ENCODE measurements at places on chromosomes 16 and 17.
A peak's percentile ranks its signal among the peaks of the same experiment; 100 is the strongest.

GRCh38 chr16:68972720-68973119 is 129.4 kb downstream of the TANGO6 start:
- no peak for DNase-seq

GRCh38 chr16:19289811-19290485 is 4.4 kb downstream of the CLEC19A start:
- no peak for DNase-seq

DNA sequence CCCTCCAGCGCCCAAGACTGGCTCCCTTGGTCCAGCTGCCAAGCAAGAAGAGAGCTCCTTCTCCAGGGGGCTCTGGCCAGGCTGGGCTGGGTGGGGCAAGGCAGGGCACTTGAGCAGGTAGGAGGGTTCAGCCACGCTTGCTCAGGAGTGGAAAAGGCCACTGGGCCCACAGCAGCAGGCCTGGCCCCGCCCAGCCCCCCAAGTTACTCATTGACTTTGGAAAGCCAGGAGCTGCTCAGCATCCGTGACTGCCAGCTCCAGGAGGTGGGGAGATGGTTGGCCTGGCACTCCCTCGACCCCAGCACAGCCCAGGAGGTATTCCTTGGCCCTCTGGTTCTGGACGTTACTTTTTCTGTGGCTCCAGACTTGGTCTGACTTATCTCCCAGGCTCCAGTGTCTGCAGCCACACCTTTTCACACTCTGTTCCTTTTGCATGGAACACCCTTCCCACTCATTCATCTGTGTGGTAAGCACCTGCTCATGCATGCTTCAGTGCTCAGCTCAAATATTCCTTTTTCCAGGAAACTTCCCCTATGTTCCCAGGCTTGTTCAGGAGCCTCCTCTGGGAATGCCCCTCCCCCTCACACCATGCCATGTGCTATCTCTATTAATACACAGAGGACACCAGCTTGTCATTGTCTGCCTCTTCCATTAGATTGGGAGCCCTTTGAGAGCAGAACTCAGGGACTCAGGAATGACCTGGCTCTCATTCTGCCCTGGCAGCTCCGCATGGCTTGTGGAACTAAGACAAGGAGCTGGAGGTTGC is at the start of gene CDH16:
TSS of gene CDH16 (minus strand) at position 83 of the 766 bp plus-strand sequence. CDS start 820 bp downstream, outside the sequence.
- no peak for DNase-seq

- peak; percentile 21 for DNase-seq
Measured at GRCh38 chr17:81035521-81036196, 708 bp downstream of the BAIAP2 start.

- no peak for DNase-seq
Measured at GRCh38 chr16:24088767-24089166, 167.4 kb upstream of the CACNG3 start.

GRCh38 chr17:80871341-80871740 is 120.3 kb upstream of the CHMP6 start:
- DNase-seq: peak; percentile 29

DNA sequence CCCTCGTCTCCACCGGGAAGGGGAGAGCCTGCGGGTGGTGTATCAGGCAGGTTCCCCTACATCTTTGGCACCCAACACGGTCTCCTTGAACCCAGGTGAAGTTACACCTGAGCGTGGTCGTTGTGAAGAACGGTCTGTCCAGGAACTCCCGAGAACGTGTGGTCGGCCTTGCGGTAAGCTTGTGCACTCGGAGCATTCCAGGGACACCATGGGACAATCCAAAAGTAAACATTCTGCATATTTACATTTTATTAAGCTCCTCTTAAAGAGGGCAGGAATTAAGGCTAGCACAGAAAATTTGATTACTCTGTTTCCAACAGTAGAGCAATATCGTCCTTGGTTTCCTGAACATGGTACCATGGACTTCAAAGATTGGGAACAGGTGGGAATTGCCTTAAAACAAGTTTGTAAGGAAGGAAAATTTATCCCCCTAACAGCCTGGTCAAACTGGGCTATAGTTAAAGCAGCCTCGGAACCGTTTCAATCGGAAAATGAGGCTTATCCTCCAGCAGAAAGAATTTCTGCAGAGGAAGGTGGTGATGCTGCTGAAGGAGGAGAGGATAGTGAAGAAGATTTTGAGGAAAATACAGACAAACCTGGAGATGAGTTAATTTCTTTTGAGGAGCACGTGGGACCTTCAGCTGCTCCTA is 18.2 kb downstream of the ALOX15B start:
- no peak for DNase-seq

DNA sequence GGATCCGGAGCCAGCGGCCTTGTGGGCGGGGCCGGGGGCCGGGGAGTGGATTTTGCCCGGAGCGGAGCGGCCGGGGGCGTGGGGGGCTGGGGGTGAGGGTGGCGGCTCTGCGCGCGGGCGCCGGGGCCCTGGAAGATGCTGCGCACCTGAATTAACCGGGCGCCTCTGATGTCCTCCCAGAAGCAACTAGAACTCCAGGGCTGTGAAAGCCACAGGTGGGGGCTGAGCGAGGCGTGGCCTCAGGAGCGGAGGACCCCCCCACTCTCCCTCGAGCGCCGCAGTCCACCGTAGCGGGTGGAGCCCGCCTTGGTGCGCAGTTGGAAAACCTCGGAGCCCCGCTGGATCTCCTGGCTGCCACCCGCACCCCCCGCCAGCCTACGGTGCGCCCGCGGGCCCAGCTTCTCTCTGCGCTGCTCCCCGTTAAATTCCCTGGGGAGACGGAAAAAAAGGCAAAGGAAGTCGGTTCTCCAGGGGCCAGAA is 549 bp downstream of the SLC26A11 start:
- peak; percentile 11 for DNase-seq

GRCh38 chr16:86061318-86061695 is 162.3 kb downstream of the IRF8 start:
- DNase-seq: no peak

GRCh38 chr17:7114875-7115614 is 423 bp upstream of the ASGR2 start:
- DNase-seq: no peak

GRCh38 chr17:72126575-72127486 is 6.0 kb downstream of the SOX9 start:
- DNase-seq: no peak
